ENCODE measurements at places on chromosomes 3 and 15.

GRCh38 chr15:57867970-57868798 lies 161.7 kb downstream of the POLR2M start:
- no peak for DNase-seq

DNA sequence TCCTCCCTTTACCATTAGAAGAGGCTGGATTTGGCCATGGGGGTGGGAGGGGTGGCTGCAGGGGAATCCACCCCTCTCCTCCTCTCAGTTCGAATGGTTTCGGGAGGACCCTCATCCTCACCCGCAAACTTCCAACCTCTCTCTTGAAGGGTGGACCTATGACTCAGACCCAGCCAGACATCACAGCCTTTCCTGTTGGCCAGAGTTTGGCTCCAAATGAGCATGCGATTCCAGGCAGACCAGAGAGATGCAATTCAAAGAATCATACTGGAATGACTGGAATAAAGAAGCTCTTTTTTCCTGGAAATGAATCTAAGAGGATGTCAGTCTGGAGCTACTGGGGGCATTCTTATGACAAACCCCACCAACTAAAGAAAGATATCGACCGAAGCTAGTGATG lies 516.7 kb upstream of the MDFIC2 start:
- peak; percentile 53 for DNase-seq

GRCh38 chr3:11541321-11542303 lies 102.1 kb downstream of the VGLL4 start:
- no peak for DNase-seq

- peak; percentile 46 for DNase-seq
Measured at GRCh38 chr3:71064291-71064955, 519.1 kb downstream of the FOXP1 start.

DNA sequence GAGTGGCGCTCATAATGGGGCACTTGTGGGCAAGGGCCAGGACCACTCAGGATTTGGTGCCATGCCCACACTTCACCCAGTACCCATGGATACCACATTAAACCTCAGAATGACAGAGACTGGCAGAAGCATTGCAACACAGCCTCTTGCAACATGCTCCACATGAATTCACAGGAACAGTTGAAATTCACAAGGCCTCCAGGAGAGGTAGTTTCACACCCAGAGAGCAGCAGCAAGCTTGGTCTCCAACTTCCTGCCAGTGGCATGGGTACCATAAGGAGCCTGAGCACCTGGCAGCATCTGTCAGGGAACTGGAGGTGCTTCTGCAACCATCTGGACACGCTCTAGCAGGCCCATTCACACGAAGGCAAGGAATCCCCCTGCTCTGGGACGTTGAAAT lies 101.0 kb downstream of the OSBPL10 start:
- DNase-seq = no peak

- DNase-seq = no peak
Measured at GRCh38 chr15:52392008-52392687, 96.5 kb upstream of the MYO5C start.

GRCh38 chr3:16317561-16317945 lies 52.5 kb downstream of the OXNAD1 start:
- DNase-seq = no peak

DNA sequence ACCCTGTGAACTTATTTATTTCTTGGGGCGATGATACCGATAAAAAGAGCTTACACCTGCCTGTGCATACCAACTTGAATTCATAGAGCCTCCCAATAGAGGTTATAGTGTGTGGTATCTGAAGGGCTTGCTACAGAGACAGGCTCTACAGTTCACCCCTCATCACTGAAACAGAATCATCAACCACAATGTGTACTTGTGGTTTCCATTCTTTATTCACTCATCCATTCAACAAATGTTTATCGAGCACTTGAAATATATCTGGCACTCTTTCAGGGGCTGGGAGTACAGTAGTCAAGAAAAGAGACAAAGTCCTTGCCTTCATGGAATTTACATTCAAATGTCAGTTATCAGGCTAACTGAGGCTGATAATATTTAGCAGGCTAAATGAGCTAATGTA lies 134.4 kb upstream of the SKOR1 start:
- no peak for DNase-seq

DNA sequence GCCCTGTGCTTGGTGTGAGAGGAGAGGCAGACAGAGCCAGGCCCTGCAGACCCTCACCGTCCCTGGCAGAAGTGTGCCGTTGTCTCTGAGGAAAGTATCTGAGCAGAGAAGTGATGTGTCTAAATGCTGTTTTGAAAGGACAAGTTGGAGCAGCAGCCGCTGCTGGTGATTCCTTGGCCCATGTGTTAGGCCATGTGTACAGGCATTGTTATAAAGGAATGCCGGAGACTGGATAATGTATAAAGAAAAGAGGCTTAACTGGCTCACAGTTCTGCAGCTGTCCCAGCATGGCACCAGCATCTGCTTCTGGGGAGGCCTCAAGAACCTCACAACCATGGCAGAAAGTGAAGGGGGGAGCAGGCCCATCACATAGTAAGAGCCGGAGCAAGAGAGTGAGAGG lies 334.6 kb upstream of the ATP10A start:
- DNase-seq = no peak

DNA sequence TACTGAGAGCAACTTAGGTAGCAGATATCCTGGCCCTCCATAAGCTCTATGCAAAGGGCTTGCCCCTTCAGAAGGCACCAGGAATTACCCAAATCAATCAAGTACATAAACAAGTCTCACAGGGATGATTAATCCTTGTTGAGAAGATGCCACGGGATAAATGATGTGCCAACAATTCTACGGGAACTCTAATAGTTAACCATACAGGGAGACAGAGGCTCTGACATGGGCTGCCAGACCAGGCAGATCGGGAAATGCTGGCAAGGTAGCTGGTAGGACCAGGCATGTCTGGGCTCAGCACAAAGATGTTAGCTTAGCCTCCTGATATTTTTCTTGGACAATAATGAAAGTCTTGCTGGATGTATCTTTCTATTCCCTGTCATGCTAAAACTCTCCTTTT lies 249.3 kb upstream of the THBS1 start:
- no peak for DNase-seq

- DNase-seq = no peak
Measured at GRCh38 chr3:71454512-71455403, 128.8 kb downstream of the FOXP1 start.

- no peak for DNase-seq
Measured at GRCh38 chr3:183437666-183438564, 9.5 kb upstream of the MCF2L2 start.

GRCh38 chr3:158936530-158937113 lies 134.8 kb downstream of the MFSD1 start:
- DNase-seq = no peak

- DNase-seq = no peak
Measured at GRCh38 chr3:53196575-53197407, 35.8 kb downstream of the PRKCD start.

DNA sequence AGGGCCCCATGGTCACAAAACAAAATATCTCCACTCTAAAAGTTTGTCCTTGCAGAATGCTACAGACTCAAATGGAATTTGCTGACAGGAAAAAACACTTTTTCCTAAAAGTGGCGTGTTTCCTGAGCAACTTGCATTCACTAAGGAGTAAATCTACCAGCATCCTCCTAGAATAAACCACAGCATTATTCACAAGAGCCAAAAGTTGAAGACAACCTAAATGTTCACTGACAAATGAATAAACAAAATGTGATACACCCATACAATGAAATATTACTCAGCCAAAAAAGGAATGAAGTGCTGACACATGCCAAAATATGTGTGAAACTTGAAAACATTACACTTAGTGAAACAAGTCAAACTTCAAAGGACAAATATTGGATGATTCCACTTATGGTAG lies 28.9 kb downstream of the ITGB5 start:
- no peak for DNase-seq

- no peak for DNase-seq
Measured at GRCh38 chr15:91908391-91908790, 54.9 kb downstream of the SLCO3A1 start.

DNA sequence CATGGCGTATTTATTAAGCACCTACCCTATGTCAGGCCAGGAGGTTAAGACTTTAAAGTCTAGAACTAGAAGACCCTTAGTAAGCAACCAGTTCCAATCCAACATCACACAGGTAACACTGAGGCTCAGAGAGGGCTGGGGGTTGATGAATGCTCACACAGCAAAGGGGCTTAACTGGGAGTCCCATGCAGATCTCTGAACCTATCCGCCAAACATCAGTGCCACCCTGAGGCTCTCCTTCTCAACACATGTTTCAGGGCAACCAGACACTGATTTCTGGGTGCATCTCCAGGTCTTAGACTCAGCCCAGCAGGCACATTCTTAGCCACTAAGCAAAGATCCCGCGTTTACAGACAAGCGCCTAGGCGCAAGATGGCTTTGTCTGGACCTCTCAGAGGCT lies 92.0 kb upstream of the SLC6A11 start:
- DNase-seq = no peak

DNA sequence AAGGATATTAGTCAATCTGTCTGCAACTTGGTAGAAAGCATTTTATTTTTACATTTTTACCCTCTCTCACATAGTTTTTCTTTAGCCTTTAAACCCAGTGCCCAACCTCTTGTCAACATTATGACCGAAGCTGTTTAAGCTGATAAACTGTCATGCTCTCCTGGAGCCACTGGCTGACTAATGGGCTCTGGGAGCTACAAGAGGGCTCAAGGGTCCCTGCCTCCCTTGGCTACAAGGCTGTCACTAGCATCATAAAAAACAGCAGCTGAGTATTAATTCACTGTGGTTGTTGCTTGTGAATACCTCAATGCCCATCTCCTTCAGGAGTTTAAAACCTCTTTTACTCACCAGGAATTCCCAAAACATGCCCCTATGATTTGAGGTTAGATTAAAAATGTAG lies 237.9 kb downstream of the ZMAT3 start:
- DNase-seq = no peak

GRCh38 chr3:30476368-30477084 lies 129.9 kb upstream of the TGFBR2 start:
- no peak for DNase-seq

DNA sequence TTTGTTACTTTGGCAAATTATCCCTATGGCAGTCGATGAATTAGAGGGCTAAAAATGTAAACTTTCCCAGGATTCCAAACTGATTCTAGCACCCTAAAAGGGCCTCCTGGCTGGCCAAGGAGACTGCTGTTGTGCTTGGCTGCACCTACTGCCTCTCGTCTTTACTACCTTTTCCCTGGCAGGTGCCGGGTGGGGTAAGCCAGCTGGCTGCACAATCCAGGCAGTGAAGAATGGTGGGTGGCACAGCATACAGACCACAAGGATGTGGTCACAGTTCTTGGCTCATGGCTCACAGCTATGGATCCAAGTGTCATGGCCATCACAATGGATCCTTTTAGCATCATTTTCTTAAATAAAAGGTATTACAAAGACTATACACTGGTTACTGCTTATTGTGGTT lies 20.7 kb upstream of the SLC25A26 start:
- no peak for DNase-seq

DNA sequence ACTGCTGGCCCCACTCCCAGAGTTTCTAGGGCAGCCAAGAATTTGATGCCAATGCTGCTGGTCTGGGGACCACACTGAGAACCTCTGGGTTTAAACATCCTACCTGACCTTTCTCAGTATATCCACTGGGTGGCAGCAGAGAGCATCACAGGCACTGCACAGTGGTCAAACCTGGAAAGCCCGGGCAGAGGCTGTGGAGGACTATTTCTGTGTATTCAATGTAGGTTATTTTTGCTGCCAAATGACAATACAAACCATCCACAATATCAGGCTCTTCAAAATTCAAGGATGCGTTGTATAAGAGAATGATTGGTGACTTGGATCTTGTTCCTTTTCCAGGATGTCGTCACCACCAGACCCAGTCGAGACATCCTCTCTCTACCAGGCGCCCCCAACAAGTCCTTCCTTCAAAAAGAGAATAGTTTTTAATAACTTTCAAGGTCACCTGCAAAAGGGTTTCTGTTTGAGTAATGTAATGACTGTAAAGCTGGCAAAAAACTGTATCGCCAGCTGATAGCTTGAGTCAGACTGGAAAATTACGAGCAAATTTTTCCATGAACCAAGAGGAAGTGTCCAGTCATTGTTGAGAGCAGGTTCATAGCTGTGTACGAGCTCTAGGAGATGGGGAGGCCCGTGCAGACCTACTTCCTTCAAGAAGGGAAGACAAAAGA lies 30.5 kb upstream of the MYZAP start:
- peak; percentile 64 for DNase-seq

DNA sequence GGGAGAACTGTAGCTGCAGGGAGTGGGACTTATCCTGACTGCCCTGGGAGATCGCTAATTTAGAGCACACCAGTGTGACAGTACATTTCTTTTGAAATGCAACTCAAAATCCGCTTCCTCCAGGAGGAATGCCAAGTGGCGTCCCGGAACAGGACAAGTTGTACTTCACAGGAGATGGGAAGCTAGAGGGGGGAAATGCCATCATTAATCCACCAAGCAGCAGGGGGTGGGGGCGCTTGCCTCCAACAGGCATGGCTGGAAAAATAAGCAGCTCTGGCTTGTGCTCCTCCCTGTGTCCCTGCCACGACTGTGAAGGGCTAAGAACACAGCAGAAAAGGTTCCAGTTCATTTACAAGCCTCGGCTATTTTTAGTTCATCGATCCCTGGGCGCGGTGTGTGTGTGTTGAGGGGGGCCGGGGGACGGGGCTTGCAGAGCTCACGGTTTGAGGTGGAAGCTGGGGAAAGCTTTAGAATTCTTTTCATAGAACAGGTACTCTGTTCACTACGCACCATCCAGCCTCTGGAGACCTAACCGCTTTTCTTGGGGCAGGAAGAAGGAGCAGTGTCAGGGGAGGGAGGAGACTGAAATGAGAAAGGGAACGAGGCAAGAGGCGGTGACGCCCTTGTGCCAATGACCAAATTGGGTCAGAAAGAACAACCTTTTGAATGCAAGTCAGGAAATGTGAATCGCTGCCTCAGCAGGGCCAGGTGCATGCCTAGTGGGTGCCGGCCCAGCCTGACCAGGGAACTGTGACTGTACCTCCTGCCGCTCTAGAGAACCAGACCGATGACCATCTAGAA lies 51.8 kb upstream of the DGKG start:
- DNase-seq = no peak

- DNase-seq = no peak
Measured at GRCh38 chr3:64600246-64600950, 87.4 kb downstream of the ADAMTS9 start.

DNA sequence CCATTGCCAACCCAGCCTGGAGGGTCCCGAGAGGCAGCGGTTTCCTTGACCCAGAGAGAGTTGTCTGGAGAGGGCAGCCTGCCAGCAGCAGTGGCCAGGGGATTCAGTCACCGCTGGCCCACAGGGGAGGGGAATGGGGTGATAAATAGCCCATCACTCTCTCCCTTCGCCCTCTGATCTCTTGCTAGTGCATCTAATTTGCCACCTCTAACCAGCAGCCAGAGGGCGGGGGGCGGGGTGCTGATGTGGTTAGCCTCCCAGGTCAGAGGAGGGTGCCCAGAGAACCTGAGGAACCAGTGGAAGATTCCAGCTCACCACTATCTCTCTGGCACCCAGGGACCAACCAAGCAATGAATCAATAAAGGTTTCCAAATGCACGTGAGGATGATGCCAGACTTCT lies 35.1 kb upstream of the SLC6A11 start:
- DNase-seq = no peak

- no peak for DNase-seq
Measured at GRCh38 chr3:27723001-27723445, 900 bp upstream of the EOMES start.
